Stimulated activated CD4-positive, alpha-beta T cell treated with anti-CD3 and anti-CD28 coated beads, TNF-alpha, amount 100 ng/mL, for 1 hour (primary cell): ENCODE measurements at places on chromosomes 13 and 19.

GRCh38 chr13:60351855-60352615 lies 45.0 kb upstream of the TDRD3 start:
- no peak for DNase-seq

GRCh38 chr19:11268783-11269267 lies 6.5 kb upstream of the DOCK6 start:
- DNase-seq, result no peak

DNA sequence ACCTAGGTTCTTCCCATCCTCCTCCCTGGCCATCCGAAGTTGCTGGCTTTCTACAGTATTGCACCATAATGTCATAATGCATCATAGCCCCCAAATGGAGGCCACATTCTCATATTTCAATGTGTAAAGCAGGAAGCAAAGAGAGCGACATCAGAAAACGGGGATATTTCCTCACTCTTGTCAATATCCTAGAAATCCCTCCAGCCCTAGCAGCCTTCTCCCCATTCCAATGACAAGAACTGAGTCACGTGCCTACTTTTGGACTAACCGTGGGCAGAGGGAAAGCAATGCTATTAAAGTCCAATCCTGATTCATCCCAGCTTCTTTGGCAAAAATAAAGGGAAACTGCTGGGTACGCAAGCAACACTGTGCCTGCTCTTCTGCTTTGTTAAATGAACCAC lies 4.3 kb upstream of the RAP2A start:
- DNase-seq, result no peak

DNA sequence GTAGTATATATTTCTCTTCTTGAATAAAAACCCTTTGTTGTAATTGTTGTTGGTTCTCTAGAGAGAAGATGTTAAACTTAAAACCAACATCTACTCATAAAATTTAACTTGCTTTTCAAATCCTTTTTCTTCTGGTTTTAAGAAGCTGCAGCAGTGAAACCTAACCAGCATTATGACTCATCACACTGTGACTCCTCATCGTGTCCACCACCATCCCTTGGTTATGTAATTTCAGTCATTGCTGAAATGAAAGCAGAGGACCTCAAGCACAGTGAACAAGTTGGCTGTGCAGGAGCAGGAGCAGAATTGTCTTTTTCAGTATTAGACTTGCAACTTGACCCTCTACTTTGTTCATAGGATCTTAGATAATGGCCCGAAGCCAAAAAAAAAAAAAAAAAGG lies 64.9 kb upstream of the HTR2A start:
- DNase-seq, result no peak

- no peak for DNase-seq
Measured at GRCh38 chr13:112522578-112522977, 65.4 kb downstream of the TUBGCP3 start.

DNA sequence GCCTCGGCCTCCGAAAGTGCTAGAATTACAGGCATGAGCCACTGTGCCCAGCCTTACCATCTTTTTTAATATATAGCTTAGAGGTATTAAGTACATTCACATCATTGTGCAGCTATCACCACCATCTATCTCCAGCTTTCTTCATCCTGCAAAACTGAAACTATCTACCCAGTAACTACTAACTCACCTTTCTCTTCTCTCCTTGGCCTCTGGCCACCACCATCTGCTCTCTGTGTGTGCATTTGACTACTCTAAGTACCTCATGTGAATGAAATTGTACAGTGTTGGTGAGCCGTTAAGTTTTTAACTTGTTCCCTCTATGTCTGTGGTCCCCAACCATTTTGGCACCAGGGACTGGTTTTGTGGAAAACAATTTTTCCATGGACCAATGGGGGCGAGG lies 56.1 kb downstream of the CDK8 start:
- DNase-seq, result no peak

DNA sequence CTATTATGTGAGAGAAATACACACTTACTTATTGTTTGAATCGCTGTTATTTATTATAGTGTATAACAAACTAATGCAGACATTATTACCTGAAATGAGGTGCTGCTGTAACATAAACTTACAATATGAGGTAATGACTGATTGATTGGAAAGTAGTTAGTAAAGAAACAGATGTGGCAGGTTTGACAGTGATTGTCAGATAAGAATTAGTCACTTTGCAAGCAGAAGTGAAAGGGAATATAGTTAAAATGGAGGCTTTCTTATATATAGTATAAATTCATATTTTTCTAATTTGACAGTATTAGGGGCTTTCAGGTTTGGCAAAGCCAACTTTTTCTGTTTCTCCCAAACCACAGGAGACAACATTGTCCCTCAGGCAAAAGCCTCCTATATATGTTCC lies 20.6 kb downstream of the MIR17HG start:
- no peak for DNase-seq

- no peak for DNase-seq
Measured at GRCh38 chr19:16541526-16542044, 652 bp downstream of the CHERP start.

DNA sequence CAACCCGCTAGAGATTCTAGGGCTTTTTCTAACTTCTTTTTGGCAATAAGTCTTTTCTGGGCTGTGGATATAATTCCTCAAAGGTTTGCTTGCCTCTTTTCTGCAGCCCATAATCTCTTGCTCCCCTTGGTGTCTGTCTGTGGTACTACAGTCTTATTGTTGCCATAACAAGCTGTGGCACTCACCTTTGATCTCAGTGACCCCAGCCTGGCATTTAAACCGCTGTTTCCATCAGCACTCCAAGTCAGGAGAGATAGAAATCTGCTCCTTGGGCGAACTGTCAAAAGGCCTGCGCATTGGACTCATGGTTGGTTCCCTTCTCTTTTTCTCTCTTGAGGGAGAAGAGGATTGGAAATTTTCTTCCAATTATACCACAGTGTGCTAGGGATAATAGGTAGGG lies 14.5 kb upstream of the MPHOSPH8 start:
- no peak for DNase-seq

- no peak for DNase-seq
Measured at GRCh38 chr13:31904941-31905824, 126.4 kb upstream of the FRY start.

- DNase-seq, result no peak
Measured at GRCh38 chr19:48487948-48488347, 18.8 kb downstream of the CYTH2 start.

GRCh38 chr19:51783372-51783771 lies 11.6 kb upstream of the FPR3 start:
- no peak for DNase-seq

- no peak for DNase-seq
Measured at GRCh38 chr13:21256351-21256761, 79.9 kb downstream of the MRPL57 start.

- no peak for DNase-seq
Measured at GRCh38 chr13:33994198-33994597, 176.2 kb downstream of the RFC3 start.

GRCh38 chr13:49410477-49410876 lies 33.4 kb downstream of the CAB39L start:
- DNase-seq, result no peak

DNA sequence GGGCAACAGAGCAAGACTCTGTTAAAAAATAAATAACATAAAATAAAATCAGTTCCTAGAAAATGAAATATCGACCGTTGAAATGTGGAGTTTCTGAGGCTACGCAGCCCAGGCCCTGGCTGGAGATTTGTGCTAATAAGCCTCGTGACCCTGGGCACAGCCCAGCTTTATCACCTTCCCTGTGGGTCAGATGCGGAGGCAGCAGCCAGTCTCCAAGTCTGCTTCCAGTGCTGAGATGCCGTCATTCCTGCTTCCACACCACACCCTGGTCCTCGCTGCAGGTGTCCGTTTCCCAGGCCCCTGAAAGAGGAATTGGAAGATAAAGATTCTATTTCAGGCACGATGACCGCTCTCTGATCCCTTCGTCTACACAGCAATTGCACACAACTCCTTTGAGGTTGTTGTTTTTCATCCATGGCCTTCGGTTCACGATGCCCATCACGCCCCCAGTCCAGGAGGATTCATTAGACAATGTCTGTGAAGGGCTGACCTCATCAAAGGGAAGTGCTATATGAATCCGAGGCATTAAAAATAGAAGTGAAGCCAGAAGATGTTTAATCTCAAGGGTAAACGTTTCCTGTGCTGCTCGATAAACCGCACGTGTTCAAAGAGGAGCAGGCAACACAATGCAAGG lies 48.3 kb upstream of the ATP11A start:
- no peak for DNase-seq

DNA sequence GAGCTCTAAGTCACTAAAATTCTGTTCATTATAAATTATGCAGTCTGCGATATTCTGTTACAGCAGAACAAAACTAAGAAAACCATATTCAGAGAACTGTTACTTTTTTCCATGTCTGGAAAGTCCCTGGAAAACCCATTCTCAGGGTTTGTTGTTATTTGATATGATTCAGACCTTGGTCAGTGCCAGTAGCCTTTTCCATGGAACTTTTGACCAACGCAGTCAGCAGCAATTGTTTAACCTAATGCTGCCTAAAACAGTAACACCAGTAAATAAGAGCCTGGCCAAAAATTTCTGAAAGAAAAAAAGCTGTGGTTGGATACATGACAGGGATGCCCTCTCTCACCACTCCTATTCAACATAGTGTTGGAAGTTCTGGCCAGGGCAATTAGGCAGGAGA lies 402.7 kb downstream of the TBC1D4 start:
- no peak for DNase-seq

- DNase-seq, result no peak
Measured at GRCh38 chr13:24875566-24875965, 111.6 kb downstream of the RNF17 start.

GRCh38 chr19:17726964-17727773 lies 7.9 kb downstream of the MAP1S start:
- DNase-seq, result no peak

DNA sequence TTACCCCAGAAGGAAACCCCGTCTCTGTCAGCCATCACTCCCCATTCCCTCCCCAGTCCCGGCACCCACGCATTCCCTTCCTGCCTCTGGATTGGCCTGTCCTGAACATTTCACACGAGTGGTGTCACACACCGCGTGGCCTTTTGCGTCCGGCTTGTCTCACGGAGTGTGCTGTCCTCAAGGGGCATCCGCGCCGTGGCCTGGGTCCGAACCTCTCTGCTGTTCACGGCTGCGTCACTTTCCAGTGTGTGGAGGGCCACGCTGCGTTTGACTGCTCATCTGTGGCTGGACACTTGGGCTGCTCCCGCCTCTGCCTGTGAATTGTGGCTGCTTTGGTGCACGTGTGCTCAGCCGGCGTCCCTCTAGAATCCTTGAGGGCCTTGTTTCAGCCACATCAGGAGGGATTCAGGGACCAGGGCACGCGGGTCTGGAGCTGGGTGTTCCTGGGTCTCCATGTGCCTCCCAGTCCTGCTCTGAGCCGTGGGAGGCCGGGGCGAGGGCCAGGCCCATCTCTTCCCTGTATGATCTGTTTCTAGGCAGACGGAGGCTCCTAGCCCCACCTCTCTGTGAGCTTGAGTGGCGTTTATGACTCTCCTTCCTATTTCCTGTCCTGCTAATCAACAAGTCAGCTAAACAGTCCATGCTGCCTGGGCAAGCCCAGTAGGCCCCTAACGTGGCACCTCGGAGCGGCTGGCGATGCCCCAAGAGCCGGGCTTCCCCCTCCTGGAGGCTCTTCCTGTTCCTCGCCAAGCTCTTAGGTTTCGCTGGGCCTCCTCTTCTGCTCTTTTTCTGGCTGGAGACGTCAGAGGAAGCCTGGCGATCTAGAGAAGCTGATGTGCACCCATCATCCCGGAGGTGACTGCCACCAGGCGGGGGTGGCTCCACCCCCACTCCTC lies 8.1 kb downstream of the STK11 start:
- no peak for DNase-seq

DNA sequence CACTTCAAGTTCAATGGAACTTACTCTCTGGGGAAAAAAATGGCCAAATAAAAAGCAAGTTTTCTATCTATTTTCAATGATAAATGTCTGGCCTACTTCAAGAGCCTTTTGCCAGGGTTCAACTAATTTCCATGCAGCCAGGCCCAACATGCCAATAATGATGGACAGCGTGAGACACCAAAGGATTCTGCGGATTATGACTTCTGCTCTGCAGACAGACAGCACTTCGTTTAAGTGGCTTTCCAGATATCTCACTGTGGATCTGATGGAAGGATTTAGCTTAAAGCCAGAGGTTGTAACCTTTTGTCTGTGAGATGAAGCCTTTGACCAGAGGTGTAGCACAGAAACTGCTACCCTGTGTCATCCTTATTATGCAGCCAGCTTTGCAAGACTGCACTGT lies 614.2 kb downstream of the DCT start:
- no peak for DNase-seq

GRCh38 chr13:21825801-21826200 lies 154.9 kb downstream of the FGF9 start:
- no peak for DNase-seq

- DNase-seq, result no peak
Measured at GRCh38 chr19:37979547-37980082, 72.6 kb downstream of the SIPA1L3 start.

- DNase-seq, result no peak
Measured at GRCh38 chr19:30888937-30889336, 460.3 kb downstream of the TSHZ3 start.

DNA sequence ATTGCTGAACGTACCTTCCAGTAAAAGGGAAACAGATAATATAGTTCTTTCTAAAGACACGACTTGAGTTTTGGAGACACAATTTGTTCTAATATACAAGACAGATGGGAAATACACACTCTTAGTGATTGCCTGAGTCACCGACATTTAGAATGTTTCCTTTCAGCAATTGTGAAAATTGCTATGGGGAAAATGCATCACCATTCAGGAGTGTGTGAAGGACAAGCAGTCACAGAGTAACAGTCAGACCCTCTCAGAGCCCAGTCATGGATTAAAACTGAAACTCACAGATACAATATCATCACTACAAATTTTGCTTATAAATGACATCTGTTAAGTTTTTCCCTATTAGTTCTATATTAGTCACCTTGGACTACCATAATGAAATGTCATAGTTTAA lies 286.1 kb downstream of the SPRY2 start:
- no peak for DNase-seq

- peak; percentile 51 for DNase-seq
Measured at GRCh38 chr19:49145573-49146407, 9.4 kb downstream of the HRC start.

GRCh38 chr19:35939307-35940077 lies 3.3 kb downstream of the LRFN3 start:
- DNase-seq, result no peak

DNA sequence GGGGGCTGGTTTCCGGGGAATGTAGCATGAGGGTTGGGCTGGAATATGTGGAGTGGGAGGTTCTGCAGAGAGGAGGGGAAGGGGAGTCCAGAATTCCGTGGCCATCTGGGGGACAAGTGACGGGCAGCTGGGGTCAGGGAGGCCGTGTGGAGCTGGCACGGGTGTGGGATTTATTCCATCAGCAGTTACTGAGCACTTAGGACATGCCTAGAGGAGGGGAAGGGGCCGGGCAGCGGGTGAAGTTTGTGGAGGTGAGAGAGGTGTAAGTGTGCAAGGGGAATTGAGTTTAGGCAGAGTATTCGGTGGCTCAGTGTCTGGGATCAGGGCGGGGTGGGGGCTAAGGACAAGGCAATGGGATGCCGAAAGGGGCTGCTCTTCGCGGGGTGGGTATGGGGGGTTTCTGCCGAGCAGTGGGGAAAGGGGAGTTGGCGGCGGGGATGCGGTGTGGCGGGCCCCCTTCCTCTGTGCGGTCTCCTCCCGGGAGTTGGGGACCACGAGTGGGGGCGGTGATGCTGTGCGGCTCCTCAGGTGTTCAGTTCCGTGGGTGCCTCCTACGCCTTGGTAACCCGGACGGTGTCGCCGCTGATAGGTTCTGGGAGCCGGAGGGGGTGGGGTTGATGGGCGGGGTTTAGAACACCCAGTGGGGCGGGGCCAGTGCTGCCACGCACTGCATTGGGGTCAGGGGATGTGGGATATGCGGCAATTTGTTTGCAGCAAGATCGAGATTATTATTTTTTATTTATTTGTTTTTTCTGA lies 5.4 kb downstream of the CCDC61 start:
- DNase-seq, result peak; percentile 49
